ENCODE measurements at places on chromosomes 6 and 20. TPM values are rescaled to one million over a fixed set of nuclear protein-coding genes. Genes with fewer than 3 reads are reported as not detected.
A peak's percentile ranks its signal among the peaks of the same experiment; 100 is the strongest.

The PTP4A1 gene
- 51.4 TPM for total RNA-seq

GRCh38 chr6:13428583-13429405, 58.6 kb downstream of the GFOD1 start:
- DNase-seq: peak; percentile 29

The NMBR gene
- total RNA-seq: not detected

GRCh38 chr6:56753811-56754210, 111.1 kb upstream of the DST start:
- no peak for DNase-seq

DNA sequence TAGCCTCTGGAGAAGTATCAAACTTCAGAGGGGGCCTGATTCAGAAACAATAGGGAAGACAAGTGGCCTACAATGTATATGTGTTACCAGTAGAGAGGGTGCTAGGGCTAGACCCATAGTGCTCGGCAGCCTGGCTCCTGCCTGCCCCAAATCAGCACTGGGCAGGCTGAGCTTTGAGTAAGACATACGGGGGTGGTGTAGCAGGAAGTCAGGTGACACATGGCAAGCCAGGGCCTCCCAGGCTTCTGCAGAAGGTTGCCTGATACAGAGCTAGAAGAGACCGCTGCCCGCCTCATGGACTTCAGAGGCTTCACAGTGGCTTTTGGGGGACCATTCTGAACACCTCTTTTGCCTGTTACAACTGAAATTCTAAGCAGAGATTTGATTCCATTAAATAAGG, 43.4 kb downstream of the RALY start:
- DNase-seq: no peak

DNA sequence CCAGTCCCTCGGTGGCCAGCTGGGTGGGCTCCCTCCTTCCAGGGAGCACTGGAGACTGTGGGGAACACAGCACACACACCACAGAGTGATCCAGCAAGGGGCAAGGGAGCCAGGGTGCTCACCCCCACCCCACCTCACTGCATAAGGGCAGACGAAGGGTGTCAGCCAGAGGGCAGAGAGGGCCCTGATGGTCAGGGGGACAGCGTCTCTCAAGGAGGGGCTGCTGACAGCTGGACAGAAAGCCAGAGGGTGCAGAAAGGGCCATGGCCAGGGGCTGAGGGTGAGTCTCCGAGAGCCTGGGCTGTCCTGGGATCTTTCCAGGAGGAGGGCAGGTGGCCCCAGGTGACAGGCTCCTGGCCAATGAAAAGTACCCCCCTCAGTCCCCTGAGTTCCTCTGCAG, 73.4 kb upstream of the PMEPA1 start:
- DNase-seq: no peak

The MTFR2 gene
- total RNA-seq: 8.5 TPM

GRCh38 chr20:58602124-58602523, 49.0 kb upstream of the STX16 start:
- DNase-seq: no peak

The INSM1 gene
- total RNA-seq: 3.3 TPM

- DNase-seq: no peak
Measured at GRCh38 chr6:70210462-70210861, 92.4 kb downstream of the COL9A1 start.

- DNase-seq: no peak
Measured at GRCh38 chr6:113998811-113999210, 27.9 kb upstream of the HDAC2 start.

The PLN gene
- not detected for total RNA-seq

The PLAGL1 gene
- total RNA-seq: 1.6 TPM

DNA sequence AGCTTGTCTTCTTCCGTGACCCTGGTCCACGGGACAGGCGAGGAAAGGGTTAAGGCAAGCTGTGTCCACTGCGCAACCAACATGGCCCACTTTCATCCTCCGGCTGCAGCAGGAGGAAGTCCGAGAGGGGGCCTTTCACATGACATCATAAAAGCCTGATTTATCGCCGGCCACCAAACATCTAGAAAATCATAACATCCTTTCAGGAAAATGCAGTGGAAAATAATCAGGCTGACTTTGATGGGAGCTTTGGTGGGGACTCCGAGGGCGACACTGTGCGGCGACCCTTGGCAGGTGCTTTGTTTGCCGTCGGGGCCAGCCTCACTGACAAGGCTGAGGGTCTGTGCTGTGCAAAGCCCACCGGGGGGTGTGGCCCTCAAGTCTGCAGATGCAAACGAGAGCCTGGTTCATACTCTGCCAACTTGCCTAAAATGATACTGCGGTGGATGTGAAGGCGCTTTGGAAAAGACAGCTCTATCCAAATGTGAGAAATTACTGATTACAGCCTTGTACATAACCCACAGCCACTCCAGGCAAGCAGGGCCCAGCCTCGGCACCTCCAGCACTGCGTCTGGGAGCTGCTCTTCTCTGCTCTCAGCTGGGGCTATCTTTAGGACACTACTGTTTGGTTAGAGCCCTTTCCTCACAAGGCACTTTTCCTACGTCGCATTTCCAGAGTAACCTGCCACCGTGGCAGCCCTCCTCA, 25.7 kb downstream of the FOXC1 start:
- DNase-seq: no peak

The TCP11 gene
- not detected for total RNA-seq

The DEF6 gene
- total RNA-seq: 12.8 TPM

The GPLD1 gene
- 8.4 TPM for total RNA-seq

GRCh38 chr6:28408076-28408802, 8.7 kb upstream of the ZSCAN12 start:
- DNase-seq: no peak

DNA sequence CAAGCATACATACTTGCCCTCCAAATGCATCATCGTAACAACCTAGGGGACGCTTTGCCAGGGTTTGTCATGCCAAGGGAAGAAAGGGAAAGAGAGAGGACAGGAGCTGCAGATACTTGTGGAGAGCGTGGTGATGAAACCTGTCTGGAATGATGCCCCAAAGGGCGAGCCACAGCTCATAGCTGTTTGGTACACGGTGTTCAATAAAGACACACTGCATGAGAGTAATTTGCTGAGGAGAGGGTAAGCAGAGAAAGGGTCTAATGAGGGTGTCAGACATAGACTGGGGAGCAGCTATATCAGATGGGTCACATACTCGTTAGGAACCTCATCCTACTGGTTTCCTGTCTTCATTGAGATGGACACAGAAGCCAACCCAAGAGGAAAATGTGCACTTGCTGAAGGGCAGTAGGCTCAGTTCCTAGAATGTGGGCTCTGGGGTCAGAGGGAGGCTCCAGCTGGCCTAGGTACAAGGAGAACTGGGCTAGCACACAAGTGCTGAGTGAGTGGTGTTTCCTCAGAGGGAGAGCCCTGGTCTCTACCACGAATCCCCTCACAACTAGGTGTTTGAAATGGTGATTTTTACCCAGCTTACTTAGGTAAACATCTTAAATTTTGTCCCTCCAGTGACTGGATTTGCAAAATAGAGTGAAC, 5.2 kb upstream of the FOXO3 start:
- no peak for DNase-seq

DNA sequence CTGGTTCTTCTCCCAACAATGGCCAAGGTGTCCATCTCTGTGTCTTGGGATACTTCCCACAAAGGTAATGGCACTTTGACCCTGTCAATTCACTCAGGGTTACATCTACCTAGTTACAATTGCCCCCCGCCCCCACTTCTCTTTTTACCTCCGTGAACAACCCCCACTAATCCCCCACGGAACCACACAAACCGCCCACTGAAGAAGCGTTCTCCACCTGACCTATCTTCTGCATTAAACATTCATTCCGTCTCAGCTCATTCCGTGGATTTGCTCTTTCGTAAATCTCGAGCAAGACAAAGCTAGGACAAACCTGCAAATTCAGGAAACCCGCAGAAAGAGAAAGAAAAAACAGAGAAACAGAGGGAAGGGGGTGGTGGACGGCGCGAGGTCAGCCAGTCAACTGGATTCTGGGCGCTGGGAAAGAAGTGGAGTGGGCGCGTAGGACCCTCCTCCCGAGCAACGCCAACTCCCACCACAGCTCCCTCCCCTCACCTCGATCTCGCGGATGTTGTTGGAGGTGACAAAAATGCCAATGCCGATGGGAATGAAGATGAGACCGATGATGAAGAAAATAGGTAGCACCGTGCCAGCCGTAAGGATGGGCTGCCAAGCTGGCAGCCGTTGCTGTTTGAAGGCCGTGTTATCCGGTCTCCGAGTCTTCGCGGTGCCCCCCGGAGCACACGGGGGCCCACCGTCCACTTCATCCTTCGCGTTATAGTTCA, 523 bp downstream of the TMEM30A start:
- DNase-seq: peak; percentile 36

DNA sequence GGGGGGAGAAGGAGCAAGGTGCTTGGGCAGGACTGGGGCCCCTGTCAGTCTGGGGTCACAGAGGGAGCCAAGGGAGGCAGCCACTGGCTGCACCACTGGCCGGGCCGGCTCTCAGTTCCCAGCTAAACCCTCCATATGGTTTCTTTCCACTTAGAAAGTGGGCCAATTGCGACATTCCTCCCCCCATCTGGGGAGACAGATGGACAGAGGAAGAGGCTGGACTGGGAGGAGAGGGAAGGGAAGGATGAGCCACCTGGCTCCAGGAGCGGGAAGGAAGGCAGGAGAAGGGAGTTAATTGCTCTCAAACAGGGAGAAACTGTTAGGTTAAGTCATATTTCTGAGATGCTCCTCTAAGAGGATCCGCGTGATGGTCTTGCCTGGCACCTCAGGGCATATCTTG, 82.2 kb downstream of the GRM4 start:
- DNase-seq: no peak

All from WTC11 (cell line).